Muscle of leg (tissue), 16 donors: ENCODE measurements at places on chromosomes 12 and 14. TPM values are rescaled to one million over a fixed set of nuclear protein-coding genes. Genes with fewer than 3 reads are reported as not detected.

DNA sequence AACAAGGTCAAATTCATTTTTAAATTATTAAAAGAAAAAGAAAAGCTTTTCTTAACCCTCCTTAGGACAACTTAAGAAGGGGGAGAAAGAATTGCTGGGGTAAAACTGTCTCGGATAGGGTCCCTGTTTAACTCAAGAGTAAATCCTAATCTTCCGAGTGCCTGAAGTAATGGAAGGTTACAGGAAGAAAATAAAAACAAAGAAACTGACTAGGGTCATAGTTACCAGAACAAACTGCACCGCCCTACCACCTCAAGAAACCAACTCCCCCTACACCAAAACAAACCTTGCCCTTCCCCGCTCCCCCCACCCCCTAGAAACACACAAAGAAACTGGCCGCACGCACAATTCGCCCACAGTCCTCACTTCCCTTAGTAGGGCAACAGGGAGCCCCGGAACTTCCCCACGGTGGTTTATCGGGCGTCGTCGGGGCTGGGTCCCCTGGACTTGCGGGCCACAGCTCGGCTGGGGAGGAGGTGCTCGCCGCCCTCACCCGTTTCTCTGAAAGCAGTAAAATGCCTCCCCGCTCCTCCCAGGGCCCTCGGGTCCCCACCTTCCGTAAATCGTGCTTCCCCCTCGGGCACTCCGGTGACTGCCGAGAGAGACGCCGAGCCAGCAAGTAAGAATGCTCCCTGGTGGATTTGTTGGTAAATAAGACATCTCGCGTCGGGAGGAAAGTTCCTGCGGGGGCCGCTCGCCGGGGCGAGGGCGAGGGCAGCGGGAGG, 2.4 kb downstream of the SINHCAF start:
- peak overlapping the region; percentile 75 for H3K4me3 ChIP-seq
- H3K27ac ChIP-seq, result peak overlapping the region; percentile 82
- H3K4me1 ChIP-seq, result peaks cover 14% of the 10 kb centered on the region
- H3K36me3 ChIP-seq, result no peaks in the 10 kb centered on the region
- DNase-seq, result peak; percentile 44
- peaks cover 6% of the 10 kb centered on the region for H3K27me3 ChIP-seq

- DNase-seq, result no peak
- H3K4me3 ChIP-seq, result no peak overlapping the region
- H3K27me3 ChIP-seq, result no peaks in the 10 kb centered on the region
- no peaks in the 10 kb centered on the region for H3K4me1 ChIP-seq
- no peak overlapping the region for H3K27ac ChIP-seq
Observed at GRCh38 chr12:90987520-90987919, 17.3 kb downstream of the EPYC start.

DNA sequence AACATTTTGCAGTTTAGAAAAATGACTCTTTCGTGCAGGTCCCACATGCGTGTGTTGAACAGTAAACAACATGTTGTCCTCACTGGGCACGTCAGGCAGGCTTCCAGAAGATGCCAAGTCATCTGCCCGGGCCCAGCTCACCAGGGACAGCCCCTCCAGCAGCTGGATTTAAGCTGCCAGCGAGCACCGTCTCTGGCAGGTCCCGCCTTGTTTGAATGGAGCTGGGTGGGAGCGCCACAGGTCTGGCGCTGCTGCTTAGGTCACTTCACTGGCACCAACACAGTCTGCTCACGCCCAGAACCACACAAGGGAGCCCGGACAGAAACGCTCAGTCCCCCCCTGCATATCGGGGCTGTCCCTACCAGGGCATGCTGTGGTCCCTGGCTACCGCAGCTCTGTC, 33.1 kb upstream of the MMP17 start:
- no peak overlapping the region for H3K27ac ChIP-seq
- peaks cover 75% of the 10 kb centered on the region for H3K36me3 ChIP-seq
- no peak overlapping the region for H3K4me3 ChIP-seq
- H3K4me1 ChIP-seq, result no peaks in the 10 kb centered on the region
- H3K27me3 ChIP-seq, result no peaks in the 10 kb centered on the region
- DNase-seq, result no peak

DNA sequence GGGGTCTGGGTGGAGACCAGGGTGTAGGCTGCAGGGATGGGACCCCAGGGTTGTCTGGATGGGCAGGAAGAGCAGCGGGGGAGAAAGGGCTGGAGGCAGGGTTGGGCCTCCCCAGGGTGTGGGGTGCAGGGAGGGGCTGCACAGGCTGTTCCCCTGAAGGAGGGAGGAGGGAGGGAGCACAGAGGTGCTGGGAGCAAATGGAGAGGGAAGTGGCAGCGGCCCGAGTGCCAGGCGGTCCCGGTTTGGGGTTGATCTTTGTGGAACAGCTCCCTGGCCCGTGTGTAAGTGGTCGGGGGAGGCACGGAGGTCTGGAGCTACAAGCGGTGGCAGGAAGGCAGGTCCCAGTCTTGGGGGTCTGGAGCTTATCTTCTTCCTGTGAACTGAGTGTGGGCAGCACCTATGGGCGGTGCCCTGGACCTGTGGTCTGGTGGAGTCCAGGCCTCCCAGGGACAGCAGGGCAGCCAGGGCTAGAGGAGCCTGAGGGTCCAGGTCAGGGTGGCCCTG, 391.6 kb downstream of the TMEM121 start:
- H3K4me1 ChIP-seq, result no peaks in the 10 kb centered on the region
- no peaks in the 10 kb centered on the region for H3K36me3 ChIP-seq
- H3K4me3 ChIP-seq, result no peak overlapping the region
- H3K27me3 ChIP-seq, result no peaks in the 10 kb centered on the region

ZDHHC22 gene
- 0.09 TPM for total RNA-seq

MLF2 gene
- total RNA-seq, result 88.2 TPM
